PC-3 (cell line): ENCODE measurements at places on chromosomes 5 and 9. TPM values are rescaled to one million over a fixed set of nuclear protein-coding genes. Genes with fewer than 3 reads are reported as not detected.

DNA sequence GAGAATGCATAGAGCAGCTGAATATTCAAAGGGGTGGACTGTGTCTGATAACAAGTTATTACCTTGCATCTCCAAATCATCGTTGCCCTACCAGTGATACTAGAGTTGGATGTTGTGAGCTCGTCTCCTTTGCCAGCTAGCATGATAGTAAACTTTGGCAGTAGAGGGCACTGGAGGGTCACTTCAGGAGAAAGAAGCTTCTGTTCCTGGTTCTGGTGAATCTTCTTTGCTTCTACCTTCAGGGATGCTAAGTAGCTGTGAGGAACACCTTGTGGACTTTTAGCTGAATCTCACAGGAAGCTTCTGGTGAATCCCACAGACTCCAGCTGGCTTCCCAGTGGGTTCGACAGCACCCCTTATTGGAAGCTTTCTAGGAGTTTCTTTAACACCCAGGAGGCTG lies 626.6 kb upstream of the SGCD start:
- no peak overlapping the region for H3K4me3 ChIP-seq
- no peaks in the 10 kb centered on the region for H3K36me3 ChIP-seq
- no peak for DNase-seq
- no peak overlapping the region for H3K27ac ChIP-seq
- H3K4me1 ChIP-seq = no peaks in the 10 kb centered on the region

DNA sequence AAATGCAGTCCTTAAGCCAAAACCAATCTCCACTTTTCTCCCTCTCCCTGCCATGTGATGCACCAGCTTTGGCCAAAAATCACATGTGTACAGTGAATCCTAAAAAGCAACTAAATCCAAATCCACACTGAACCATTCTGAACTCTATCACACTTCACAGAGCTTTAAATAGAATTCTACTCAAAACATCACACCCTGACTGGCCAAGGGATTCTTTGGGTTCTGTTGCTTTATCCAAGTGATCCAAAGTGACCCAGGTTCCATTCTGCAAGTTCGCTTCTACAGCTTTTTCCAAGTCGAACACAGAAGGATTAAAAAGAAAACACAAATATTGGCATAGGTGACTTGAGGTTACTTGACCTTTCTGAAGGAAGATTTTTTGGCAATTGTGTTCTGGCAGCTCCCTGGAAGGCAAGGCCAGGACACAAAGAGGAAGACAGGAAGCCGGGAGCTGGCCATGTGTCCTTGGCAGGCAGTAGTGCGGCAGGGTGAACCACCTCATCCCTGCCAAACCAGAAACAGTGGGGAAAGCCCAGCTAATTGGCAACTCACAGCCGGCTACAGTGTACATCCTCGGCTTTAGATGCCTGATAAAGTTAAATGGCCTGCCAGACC lies 115.0 kb downstream of the NFIB start:
- H3K4me3 ChIP-seq = no peak overlapping the region
- DNase-seq = no peak
- no peaks in the 10 kb centered on the region for H3K36me3 ChIP-seq
- no peak overlapping the region for H3K27ac ChIP-seq
- H3K27me3 ChIP-seq = no peaks in the 10 kb centered on the region
- H3K4me1 ChIP-seq = no peaks in the 10 kb centered on the region

- H3K4me1 ChIP-seq = no peaks in the 10 kb centered on the region; the same call in 1 of the 2 replicates
- no peak overlapping the region for H3K27ac ChIP-seq
- DNase-seq = peak; percentile 60
- H3K27me3 ChIP-seq = no peaks in the 10 kb centered on the region
Measured at GRCh38 chr5:134948911-134949310, 18.8 kb upstream of the CATSPER3 start.

- H3K27me3 ChIP-seq = no peaks in the 10 kb centered on the region
- no peak overlapping the region for H3K27ac ChIP-seq
- H3K36me3 ChIP-seq = no peaks in the 10 kb centered on the region
- DNase-seq = no peak
- no peak overlapping the region for H3K4me3 ChIP-seq
- no peaks in the 10 kb centered on the region for H3K4me1 ChIP-seq
Measured at GRCh38 chr5:84344788-84345187, 39.9 kb downstream of the EDIL3 start.

DNA sequence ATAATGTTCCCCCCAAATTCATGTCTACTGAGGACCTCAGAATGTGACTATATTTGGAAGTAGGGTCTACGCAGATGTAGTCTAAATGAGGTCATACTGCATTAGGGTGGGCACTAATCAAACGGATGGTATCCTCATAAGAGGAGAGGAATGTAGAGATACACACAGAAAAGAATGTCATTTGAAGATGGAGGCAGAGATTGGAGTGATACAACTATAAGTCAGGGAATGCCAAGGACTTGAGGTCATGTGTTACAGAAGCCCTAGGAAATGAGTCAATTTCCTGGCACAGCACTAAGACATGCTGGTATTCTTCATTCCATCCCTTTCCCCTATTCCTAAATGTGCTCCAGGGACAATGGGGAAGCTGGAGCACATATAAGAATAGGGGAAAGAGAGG lies 758 bp upstream of the PDCD1LG2 start:
- H3K27me3 ChIP-seq = no peaks in the 10 kb centered on the region
- H3K36me3 ChIP-seq = no peaks in the 10 kb centered on the region
- peaks cover 41% of the 10 kb centered on the region for H3K4me1 ChIP-seq
- peak overlapping the region; percentile 91 for H3K27ac ChIP-seq

DNA sequence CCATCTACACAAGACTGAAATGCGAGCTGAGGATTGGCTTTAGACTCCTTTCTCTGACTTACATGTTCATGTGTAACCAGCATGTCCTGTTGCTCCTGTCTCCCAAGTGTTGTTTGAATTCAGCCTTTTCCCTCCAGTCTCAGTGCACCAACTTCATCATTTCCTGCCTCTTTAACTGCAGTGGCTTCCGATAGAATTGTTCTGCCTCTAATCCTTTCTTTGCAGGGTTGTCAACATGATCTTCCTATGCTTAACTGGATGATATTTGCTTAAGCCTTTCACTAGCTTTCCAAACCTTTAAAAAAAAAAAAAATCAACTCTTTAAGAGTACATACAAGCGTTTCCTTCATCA lies 6.7 kb upstream of the FYB1 start:
- no peaks in the 10 kb centered on the region for H3K36me3 ChIP-seq
- H3K27ac ChIP-seq = no peak overlapping the region
- no peak overlapping the region for H3K4me3 ChIP-seq
- H3K4me1 ChIP-seq = peaks cover 21% of the 10 kb centered on the region

DNA sequence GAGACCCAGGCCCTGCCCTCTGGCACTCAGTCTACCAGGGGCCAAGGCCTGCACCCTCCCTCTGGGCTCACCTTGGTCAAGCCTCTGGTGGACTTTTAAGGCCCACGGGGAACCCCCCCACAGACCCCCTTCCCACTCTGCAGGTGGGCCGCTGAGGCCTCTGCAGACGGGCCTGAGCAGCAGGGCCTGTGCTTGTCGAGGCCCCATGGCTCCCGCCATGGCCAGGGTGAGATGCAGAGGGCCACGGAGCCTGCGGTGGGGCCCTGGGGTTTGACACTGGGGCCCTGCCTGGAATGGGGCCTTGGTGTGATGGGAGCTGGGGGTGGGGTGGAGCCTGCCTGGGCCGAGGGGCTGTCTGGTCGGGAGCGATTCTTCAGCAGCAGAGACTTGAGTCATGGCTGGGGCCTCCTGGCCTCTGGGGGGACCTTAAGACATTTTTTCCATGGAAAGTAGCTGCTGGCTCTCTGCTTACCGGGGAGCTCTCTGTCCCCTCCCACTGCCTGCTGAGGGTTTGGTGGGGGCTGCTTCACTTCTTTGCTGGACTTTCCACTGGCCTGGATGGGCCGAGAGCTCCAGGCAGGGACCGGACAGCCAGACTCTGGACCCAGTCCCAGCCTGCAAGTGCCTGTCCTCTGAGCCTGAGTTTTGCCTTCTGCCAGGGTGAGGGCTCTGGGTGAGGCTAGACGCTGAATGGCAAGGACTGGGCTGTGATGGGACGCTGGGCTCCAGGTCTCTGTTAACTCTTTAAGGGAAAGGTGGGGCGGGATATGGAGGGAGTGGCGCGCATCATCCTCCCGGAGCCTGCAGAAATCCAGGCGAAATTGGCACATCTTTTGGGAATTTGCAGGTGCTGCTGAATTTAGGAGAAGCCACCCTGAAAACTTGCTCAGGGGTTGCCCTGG lies 132.2 kb downstream of the RXRA start:
- H3K4me1 ChIP-seq = peaks cover 13% of the 10 kb centered on the region; the same call in 1 of the 2 replicates
- no peak for DNase-seq
- H3K36me3 ChIP-seq = no peaks in the 10 kb centered on the region

DNA sequence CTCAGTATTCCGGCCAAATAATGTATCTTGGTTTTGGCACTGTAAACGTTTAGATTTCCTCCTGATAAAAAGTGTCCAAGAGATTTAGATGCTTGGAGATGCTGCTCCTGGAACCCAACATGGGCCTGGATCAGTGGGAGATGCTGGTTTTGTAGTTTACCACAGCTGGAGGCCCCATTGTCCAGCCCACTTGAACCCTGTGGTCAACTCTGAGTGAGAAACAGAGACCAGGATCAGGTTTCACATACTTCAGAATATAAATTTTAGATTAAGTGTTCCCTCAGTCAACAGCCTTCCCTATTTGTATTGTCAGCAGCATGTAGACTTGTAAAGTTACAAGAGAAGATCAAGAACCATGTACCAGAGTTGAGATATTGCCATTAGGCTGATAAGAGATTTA lies 144.7 kb upstream of the C9orf72 start:
- no peaks in the 10 kb centered on the region for H3K36me3 ChIP-seq
- no peak overlapping the region for H3K4me3 ChIP-seq
- no peak for DNase-seq
- peaks cover 10% of the 10 kb centered on the region; the same call in 1 of the 2 replicates for H3K27me3 ChIP-seq

DNA sequence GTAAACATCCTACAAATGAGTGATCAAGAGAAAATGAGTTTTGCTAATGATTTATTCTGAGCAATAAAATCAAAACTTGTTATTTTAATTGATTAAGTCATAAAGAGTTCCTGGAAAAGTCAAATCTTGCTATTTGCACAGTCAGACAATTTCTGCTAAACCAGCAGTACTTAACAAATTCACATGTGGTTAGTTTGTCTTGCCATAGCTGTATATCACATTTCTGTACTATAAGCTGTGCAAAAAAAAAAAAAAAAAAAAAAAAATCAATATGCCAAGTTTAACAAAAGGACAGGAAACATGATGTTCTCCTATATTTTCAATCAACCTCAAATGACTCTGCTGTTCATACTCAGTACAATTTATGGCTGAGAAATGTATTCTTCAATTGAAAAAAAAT lies 24.9 kb downstream of the POU5F2 start:
- DNase-seq = no peak
- H3K27ac ChIP-seq = no peak overlapping the region
- no peaks in the 10 kb centered on the region for H3K36me3 ChIP-seq
- no peaks in the 10 kb centered on the region for H3K4me1 ChIP-seq

GRCh38 chr5:151900891-151901290 lies 23.8 kb downstream of the GLRA1 start:
- no peaks in the 10 kb centered on the region for H3K36me3 ChIP-seq
- no peak for DNase-seq
- H3K27me3 ChIP-seq = peaks cover 35% of the 10 kb centered on the region
- H3K4me3 ChIP-seq = no peak overlapping the region
- no peak overlapping the region for H3K27ac ChIP-seq

DNA sequence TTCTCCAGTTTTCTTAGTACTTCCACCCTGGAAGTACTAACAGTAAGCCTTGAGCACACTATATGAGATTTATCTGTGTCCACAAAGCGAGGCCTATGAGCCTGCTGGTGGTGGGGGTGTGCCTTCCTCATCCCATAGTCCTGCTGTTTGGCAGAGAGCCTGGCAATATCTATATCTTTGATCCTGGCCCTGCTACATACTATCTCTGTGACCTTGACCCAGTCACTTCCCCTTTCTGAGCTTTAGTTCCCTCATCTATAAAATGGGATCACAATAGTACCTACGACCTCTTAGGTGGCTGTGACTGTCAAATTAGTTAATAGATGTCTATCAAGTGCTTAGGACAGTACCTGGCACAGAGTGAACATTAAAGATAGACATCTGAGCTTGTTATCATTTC lies 114.6 kb upstream of the SAP30L start:
- no peak overlapping the region for H3K4me3 ChIP-seq
- peaks cover 3% of the 10 kb centered on the region for H3K36me3 ChIP-seq
- no peaks in the 10 kb centered on the region for H3K4me1 ChIP-seq
- no peaks in the 10 kb centered on the region for H3K27me3 ChIP-seq
- no peak overlapping the region for H3K27ac ChIP-seq

GRCh38 chr9:110185806-110186205 lies 22.2 kb downstream of the C9orf152 start:
- no peak overlapping the region for H3K27ac ChIP-seq
- DNase-seq = no peak
- H3K36me3 ChIP-seq = no peaks in the 10 kb centered on the region
- H3K4me1 ChIP-seq = 0 out of 2 replicates have a peak, but pooled peaks cover 3% of the 10 kb centered on the region
- no peaks in the 10 kb centered on the region for H3K27me3 ChIP-seq

DNA sequence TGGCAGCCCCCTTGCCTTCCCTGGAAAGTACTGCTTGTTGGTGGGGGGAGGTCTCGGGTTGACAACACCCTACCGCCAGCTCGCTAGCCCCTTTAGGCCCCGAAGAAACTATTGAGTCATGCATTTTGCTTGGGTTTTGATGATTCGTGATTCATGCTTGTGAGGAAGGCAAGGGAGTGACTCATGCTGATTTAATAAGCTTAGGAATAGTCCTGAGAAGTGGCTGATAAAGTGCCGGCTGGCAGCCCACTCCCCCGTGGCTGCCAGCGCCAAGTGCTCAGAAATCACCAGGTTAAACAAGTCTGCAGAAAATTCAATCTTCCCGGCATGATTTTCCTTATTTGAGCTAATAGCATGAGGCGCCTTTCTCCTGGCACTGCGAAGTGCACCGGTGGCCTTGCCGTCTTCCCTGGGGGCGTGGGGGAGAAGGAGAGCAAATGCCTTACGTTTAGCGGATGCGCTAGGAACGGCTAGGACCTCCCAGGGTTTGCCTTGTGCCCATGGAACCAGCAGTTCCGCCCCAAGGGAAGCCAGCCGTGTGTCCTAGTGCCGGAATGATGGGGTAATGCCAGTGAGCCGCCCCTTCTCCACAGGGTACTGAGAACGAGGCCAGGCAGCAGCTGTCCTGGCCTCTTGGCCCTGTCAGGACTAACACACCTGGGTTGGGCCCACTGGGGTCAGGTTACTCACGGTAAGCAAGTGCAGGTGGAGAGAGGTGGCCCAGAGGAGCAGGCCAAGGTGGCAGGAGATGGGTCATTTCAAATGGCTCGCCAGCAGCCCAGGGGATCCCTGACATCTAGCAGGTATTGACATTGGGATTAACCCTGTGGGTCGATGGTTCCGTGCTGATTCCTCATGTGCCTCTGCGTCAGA lies 151.9 kb downstream of the MACROH2A1 start:
- peaks cover 45% of the 10 kb centered on the region for H3K4me1 ChIP-seq
- no peaks in the 10 kb centered on the region for H3K36me3 ChIP-seq
- DNase-seq = peak; percentile 90
- H3K4me3 ChIP-seq = peak overlapping the region; percentile 58
- peak overlapping the region; percentile 95 for H3K27ac ChIP-seq
- H3K27me3 ChIP-seq = no peaks in the 10 kb centered on the region

GRCh38 chr5:83711982-83712601 lies 8.6 kb downstream of the HAPLN1 start:
- DNase-seq = peak; percentile 78
- H3K36me3 ChIP-seq = no peaks in the 10 kb centered on the region; the same call in 1 of the 2 replicates
- no peaks in the 10 kb centered on the region for H3K27me3 ChIP-seq
- H3K4me3 ChIP-seq = no peak overlapping the region
- H3K4me1 ChIP-seq = peaks cover 12% of the 10 kb centered on the region

BARHL1 gene
- total RNA-seq = not detected in 2 replicates

PHF24 gene
- total RNA-seq = not detected in 2 replicates

AP3B1 gene
- 25.7 and 26.3 TPM in 2 replicates for total RNA-seq

GRIA1 gene
- total RNA-seq = not detected in 2 replicates

ADAMTS13 gene
- total RNA-seq = 0.86 and 0.95 TPM in 2 replicates

FLT4 gene
- total RNA-seq = not detected in 2 replicates

C9orf153 gene
- 1.9 TPM in 1 of 2 replicates, not detected in the other for total RNA-seq
